ENCODE measurements at places on chromosomes 5 and 9. TPM values are rescaled to one million over a fixed set of nuclear protein-coding genes. Genes with fewer than 3 reads are reported as not detected.

DNA sequence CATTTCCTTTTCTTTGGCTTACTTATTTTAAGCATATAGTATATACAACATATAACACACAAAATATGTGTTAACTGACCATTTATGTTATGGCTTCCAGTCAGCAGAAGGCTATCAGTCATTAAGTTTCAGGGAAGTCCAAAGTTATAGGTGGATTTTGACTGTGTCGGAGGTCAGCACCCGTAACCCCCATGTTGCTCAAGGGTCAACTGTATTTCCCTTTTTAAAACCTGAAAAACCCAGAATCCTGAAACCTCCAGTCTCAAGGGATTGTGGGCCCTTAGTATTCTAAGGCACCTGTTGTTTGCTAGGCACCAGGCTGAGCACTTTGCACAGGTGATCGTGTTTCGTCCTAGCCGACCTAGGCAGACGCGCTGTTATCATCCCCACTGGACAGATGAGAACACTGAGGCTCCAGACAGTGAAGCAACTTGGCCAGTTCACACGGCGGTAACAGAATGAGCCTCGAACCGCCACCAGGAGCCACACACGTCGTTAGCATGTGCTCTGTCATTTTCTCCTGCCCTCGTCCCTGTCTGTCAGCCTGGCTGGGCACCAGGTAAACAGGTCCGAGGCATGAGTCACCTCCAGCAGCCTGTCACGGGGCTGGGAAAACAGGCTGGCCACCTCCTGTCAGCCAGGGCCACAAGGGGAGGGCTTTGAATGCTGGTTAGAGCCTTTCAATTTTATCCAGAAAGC lies 39.9 kb downstream of the DUSP1 start:
- peak; percentile 84 for DNase-seq

DNA sequence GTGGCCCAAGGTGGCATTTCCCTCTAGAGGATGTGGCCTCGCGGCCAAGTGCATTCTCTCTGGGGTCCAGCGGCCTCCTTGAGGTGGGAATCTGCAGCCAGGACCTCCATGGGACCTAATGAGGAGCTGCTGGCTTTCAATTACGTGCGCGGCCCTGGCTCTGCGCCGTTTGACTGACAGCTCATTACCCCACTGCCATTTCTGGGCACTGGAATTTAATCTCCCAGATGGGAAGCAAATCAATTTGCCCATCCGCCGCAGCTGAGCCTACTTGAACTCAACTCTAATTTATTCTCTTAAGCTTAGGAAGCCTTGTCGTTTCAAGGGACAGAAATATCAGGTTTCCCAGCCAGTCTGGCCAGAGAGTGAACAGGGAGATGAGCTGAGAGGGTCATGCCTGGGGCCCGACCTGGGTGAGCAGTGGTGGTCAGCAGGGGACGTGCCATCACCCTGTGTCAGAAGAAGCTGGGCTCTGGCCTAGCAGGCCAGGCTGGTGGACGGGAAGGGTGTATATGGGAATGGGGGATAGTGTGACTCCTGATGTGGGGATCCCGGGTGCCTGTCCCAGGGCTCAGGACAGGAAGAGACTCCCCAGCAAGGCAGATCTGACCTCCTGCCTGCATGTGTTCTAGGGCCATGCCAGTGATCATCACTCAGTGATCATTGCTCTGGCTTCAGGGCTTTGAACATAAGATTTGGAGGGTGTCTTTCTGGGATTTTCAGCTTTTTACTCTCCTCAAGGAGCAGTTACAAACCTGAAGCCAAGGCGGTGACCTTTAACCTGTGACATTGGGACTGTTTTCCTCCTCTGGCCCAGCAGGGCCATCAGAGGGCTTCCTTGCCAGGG lies 69.7 kb downstream of the MACROH2A1 start:
- DNase-seq = no peak

GRCh38 chr5:139950436-139950835 lies 92.7 kb downstream of the NRG2 start:
- DNase-seq = no peak

GRCh38 chr5:165996201-165996875 lies 2295.1 kb upstream of the WWC1 start:
- peak; percentile 30 for DNase-seq

GRCh38 chr5:133675376-133676154 lies 63.2 kb upstream of the FSTL4 start:
- DNase-seq = no peak

DNA sequence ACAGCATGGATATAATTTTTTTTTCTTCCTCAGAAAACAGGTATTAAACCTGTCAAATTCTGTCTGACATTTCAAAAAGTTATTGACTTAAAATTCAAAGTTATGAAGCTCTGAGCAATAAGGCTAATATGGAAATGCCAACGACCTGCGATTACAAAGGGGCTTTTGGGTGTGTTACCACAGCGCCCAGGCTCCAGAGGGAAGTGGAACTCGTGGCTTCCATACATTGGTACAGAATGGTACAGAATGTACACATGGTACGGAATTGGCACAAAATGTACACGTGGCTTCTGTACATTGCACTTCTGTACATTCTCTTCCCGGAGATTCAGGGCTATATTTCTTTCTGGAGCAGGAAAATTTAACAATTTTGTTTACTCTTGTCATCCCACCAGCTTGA lies 225.1 kb upstream of the TBCA start:
- no peak for DNase-seq

GRCh38 chr5:58925627-58926540 lies 343.0 kb downstream of the RAB3C start:
- no peak for DNase-seq

- no peak for DNase-seq
Observed at GRCh38 chr9:122821278-122821943, 7.0 kb downstream of the PDCL start.

DNA sequence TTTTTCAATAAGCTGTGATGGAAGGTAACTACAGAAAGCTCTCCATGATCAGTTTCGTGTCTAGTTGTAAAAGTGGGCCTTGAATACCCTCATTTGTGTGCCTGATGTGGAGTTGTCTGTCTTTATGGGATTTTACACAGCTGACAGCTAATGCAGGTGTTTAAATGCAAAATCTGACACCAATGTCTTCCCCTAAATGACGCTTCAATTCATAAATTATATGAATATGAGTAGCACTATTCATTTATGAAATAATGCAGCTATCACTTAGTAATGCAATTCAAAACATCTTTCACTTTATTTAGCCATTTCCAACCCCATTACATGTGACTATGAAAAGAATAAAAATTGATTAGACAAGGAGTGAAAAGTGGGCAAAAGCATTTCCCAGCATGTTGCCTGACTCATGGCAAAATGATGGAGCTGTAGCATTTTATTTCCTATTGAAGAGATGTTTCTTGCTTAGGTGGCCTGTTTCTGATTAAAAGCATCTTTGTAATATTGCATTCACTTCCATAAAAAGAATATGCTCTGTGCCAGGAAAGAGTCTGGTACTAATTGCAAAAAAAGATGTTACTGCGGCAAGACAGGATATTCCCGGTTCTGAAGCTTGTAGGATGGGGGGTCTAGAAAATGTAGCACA lies 116.7 kb upstream of the HAPLN1 start:
- no peak for DNase-seq

GRCh38 chr5:57338068-57338867 lies 144.3 kb downstream of the ACTBL2 start:
- DNase-seq = no peak

DNA sequence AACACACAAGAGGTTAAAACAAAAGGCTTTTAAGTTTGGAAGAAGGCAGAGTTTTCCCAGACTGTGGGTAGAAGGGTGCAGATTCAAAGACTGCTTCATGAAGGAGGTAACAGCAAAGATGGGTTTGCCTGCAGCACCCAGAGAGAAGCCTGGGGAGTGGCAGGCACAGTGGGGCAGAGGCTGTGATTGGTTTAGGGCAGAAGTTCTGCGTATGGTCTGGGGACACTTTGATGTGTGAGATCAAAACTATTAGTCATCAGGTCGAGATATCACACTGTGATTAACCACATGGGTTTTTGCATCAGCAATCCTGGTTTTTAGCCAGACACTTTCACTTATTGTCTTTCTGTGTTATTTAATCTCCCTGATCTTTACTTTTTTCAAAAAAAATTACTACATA lies 188.8 kb upstream of the GLRA1 start:
- no peak for DNase-seq

Gene ECM2
- 0.90 TPM for polyA plus RNA-seq

Gene TEK
- 0.56 TPM for polyA plus RNA-seq

All from stomach (tissue), 19 donors.